Stimulated activated CD4-positive, alpha-beta T cell treated with anti-CD3 and anti-CD28 coated beads, Interleukin-12 subunit alpha, Interleukin-12 subunit beta, amount 100 ng/mL, for 4 hours (primary cell): ENCODE measurements at places on chromosomes 6 and 20.
A peak's percentile ranks its signal among the peaks of the same experiment; 100 is the strongest.

DNA sequence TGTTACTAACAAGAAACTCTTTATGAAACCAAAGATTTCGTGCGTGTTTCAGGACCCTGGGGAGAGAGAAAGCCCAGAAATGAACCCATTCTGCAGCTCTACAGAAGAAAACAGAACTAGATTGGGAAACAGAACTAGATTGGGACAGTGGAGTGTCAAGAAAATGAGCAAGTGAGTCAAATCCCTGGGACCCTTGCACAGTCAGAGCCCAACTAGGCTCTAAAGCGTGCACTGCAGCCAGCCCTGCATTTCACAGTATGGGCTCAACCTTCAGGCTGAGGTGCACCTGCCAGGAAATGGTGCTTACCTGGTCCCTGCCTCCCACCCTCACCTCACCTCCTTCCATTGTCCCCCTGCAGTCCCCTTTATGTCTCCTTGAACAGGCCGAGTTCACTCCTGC is 39.7 kb downstream of the BFSP1 start:
- no peak for DNase-seq

DNA sequence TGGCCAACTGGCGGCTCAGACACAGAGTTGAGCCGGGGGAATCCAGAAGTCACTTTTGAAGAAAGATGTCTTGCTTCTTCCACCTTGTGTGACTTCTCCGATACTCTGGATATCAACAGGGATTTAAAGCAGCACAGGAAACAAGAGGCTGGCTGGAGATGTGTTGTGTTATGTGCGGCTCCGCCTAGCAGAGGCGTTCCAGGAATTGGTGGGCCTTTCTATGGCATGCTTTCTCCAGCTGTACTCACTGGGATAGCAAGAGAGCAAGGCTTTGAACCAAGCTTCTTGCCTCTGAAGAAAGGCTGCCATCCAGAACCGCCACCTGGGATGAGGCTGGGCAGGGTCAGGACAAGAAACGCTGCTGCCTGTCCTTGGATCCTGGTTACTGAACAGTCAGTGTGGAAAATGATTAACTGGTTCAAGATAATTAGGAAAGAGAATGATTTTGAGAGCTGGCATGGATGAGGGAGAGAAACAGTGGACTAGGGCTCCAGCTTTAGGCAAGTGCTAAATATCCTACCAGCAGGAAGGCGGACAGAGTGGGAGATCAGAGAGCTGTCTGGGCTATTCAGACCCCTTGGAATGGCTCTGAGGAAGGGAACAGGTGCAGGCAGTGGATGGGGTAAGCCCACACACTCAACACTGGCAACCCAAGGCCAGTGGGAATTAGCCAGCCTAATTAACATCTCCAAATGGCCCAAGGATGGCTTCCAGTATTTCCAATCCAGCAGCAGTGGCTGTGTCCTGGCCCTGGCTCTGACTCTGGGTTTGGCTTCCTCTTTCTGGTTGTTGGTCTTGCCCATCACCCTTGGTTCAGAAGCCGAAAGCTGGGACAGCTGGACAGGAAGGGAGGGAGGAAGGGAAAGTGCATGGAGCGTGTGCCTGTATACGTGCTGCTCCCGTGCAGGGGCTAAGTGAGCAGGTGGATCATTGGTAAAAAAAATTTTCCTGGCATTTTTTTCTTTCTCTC is 31.9 kb downstream of the INSM1 start:
- DNase-seq = no peak

GRCh38 chr6:166758136-166758704 is 131.2 kb upstream of the RPS6KA2 start:
- no peak for DNase-seq

DNA sequence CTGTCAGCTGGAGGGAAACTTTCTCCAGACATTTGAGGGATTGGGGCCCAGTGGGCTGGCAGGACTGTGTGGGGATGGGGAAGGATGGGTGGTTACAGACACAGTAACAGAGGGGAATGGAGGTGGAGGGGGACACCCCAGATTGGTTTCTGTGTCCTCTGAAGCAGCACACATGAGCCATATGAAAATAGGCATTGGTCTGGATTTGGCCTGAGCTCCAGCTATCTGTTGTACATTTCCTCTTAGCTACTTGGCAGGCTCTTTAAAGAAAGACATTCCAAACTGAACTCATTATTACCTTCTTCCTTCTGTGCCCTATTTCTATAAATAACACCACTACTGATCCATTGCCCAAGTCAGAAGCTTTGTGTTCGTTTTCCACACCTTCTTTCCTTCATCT is 72.0 kb upstream of the PRL start:
- no peak for DNase-seq

GRCh38 chr6:131825946-131826345 is 18.1 kb downstream of the ENPP1 start:
- DNase-seq = no peak

GRCh38 chr6:26367114-26367513 is 2.1 kb downstream of the BTN3A2 start:
- no peak for DNase-seq

GRCh38 chr6:41578217-41579087 is 32.3 kb downstream of the FOXP4 start:
- DNase-seq = no peak

GRCh38 chr6:167932468-167933276 is 64.8 kb upstream of the KIF25 start:
- no peak for DNase-seq

GRCh38 chr6:165762876-165763275 is 99.8 kb upstream of the PDE10A start:
- no peak for DNase-seq

DNA sequence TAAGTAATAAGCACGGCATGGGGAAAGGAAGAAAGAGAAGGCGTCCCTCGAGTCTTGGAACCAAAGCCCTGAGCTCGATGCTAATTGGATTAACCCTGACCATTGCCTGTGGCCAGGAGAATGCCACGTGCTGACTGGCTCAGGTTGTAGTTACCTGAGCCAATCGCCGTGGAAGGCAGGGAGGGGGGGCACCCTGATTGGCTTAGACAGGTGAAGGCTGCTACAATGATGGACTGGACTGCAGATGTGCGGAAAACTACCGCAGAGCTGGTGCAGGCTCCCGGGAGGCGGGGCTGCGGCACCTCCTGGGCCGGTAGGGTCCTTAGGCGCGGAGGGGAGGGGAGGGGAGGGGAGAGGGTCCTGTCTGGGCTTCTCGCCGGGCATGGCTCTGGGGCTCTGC is 121.3 kb downstream of the TFAP2C start:
- no peak for DNase-seq

DNA sequence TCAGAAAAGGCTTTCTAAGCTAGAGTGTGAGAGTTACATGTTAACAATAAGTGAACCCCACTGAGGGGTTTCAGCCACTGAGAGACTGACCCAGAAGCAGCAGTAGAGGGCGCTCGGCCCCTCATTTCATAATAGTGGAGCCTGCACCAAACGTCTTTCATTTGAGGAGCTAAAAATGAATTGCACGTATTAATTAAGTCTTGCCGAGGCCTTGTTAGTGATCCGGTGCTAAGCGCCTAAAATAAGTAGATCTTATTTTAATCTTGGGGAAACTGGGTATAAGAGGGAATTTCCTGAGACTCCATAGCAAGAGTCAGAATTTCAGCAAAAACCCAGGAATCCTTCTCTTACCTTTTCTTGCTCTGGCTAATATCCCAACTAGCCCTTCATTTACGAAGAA is 209.7 kb downstream of the FARS2 start:
- peak; percentile 54 for DNase-seq

GRCh38 chr6:56899311-56899710 is 55.6 kb upstream of the BEND6 start:
- DNase-seq = no peak

- DNase-seq = peak; percentile 10
Measured at GRCh38 chr6:10465629-10466499, 51.0 kb upstream of the TFAP2A start.

DNA sequence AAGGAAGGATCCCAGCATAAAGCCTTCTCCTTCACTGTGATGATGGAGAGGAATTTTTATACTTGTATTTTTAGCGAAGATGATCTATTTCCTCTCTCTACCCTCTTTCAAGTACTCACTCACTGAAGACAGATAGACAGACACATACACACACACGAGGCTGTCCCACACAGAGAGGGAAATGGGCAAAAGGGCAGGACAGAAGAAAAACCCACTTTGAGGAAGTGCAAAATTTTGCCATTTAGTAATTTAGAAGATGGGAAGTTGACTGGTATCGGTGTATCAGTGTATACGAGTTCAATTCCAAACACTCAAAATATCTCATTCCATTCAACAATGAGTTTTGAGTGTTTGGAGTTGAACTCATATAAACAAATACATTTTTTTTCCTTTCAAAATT is 30.9 kb downstream of the HEBP2 start:
- DNase-seq = no peak

DNA sequence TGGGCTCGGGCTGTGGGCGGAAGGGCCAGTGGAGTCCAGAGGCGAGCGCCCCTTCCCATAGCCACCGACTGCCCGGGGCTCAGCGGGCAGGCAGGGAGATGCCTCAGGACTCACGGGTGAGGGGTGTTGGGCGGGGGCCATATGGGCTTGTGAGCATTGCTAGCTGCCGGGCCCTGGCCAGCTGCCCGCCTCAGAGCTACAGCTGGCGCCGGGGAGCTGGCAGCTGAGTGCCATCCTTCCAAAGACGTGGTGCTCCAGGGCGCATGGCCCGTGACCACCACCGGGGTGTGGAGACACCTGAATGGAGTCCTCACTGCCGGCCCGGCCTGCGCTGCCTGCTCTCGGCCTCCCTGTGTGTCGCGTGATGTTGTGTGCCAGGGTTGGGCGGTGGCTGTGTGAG is 10.6 kb upstream of the RBBP8NL start:
- DNase-seq = no peak

DNA sequence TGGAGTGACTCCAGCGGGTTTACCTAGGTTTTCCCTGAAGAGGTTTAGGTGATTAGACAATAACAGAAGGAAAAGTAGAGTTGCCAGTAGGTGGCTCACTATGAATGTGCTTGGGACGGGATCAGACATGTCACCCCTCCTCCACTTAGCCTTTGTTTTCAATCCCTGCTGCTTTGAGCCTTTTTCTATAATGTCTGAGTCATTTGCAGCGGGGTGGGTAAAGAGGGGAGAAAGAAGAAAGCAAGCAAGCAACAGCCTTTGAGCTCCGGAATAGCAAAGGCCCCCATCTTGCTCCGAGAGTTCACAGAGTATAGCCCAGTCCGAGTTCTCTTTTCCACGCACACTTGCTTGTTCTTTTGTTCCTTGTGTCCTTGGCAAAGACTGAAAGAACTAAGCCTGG is 129.1 kb downstream of the PACRG start:
- no peak for DNase-seq

- no peak for DNase-seq
Measured at GRCh38 chr6:15230827-15231226, 15.0 kb upstream of the JARID2 start.

GRCh38 chr6:30568245-30568644 is 3.0 kb upstream of the ABCF1 start:
- DNase-seq = peak; percentile 34

- no peak for DNase-seq
Measured at GRCh38 chr6:46921059-46921458, 679 bp downstream of the ADGRF5 start.

- no peak for DNase-seq
Measured at GRCh38 chr20:59414936-59415623, 114.7 kb downstream of the EDN3 start.

GRCh38 chr6:33578588-33579011 is 1.5 kb downstream of the BAK1 start:
- DNase-seq = no peak

GRCh38 chr20:5297280-5298004 is 19.3 kb downstream of the PROKR2 start:
- DNase-seq = no peak
